Activated T-cell treated with anti-CD3 and anti-CD28 coated beads, Interleukin-2, amount 50 U/mL, for 1 hour (primary cell): ENCODE measurements at places on chromosomes 1 and 21.

GRCh38 chr21:15453261-15453660 lies 276.5 kb upstream of the USP25 start:
- no peak for DNase-seq

DNA sequence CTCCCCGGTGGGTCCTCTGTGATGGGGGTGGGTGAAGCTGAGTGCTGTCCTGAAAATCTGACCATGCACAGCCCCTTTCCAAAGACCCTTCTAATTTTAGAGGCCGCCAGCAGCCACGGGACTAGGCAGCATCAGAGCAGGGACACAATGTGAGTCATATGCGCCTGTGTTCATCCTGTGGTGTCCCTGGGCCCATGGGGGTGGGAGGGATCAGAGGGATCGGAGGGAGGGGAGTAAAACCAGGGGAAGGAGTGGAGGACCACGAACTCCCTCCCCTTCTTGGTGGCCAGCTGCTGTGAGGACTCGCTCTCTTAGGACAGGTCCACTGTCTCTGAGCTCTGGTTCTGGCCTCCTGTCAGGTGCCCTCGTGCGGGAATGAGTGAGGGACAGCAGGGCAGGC lies 61.5 kb downstream of the ADARB1 start:
- DNase-seq: no peak

GRCh38 chr1:240739139-240739538 lies 127.2 kb upstream of the GREM2 start:
- DNase-seq: no peak

DNA sequence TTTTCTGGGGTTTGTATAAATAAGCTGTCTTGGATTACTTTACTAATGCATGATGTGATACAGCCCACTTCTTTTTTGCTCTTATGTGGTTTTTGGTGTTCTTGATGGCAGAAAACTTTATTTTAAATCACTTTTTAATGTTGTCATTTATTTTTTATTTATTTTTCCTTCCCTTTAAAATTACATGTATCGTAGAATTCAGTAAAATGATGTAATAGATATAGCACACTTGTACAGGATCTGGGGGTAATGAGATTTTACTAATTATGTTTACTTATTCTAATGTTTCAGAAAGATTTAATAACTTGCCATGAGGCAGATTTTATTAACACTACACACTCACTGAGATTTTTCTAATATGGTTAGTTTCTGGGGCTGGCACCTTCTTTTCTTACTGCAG lies 701 bp upstream of the B3GALT2 start:
- DNase-seq: no peak

- DNase-seq: no peak
Measured at GRCh38 chr1:205301842-205302588, 19.5 kb downstream of the NUAK2 start.

DNA sequence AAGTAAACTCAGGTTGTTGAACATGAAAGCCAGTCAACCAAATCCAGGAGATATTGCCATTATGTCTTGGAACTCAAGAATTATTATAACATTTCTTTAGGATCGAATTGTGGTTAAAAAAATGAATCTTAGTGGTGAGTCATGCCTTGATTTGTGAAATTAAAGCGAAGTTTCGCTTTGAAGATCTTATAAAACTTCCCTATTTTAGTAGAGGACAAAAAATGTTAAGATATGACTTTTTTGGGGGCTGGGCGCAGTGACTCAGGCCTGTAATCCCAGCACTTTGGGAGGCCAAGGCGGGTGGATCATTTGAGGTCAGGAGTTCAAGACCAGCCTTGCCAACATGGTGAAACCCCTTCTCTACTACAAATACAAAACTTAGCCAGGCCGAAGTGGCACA lies 39.5 kb upstream of the PTBP2 start:
- DNase-seq: no peak

DNA sequence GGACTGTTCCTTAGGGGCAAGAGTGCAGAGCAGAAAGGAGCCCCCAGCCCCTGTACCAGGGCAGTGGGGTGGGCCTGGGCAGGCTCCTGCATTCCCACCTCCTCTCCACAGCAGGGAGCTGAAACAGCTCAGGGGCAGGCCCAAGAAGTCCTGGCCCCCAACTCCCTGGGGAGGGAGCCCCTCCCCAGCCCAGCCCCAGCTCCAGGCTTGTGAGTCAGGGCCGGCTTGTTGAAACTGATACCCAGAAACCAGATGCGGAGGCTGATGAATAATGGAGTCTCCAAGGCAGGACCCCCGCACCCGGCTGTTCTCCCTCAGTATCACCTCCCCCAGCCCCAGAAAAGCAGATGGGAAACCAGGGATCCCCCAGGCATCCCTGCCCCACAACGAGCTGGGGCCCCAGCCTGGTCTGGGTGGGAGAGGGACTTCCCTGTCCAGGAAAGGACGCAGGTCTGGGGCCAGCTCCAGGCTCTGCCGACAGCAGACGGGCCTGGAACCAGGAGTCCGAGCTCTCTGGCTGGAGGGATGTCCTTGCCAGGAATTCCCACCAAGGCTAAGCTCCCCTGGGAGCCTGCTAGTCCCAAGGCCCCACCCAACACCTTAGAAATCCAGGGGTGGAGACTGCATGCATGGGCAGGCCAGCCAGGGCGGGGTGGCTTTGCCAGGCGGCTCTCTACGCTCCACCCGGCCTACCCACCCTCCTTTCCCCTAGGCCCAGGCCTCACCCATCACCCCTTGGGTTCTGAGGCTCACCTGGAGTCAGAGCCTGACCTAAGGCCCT lies 2.7 kb downstream of the PLEKHG5 start:
- no peak for DNase-seq

- no peak for DNase-seq
Measured at GRCh38 chr1:212703991-212704564, 4.4 kb upstream of the BATF3 start.
